ENCODE measurements at places on chromosomes 13 and 19. TPM values are rescaled to one million over a fixed set of nuclear protein-coding genes. Genes with fewer than 3 reads are reported as not detected.

PRTN3 gene
- total RNA-seq, result 1.5 TPM

TMEM255B gene
- 26.3 TPM for total RNA-seq

FGF9 gene
- not detected for total RNA-seq

COX7A1 gene
- total RNA-seq, result 0.33 TPM

RFXAP gene
- 2.9 TPM for total RNA-seq

DNA sequence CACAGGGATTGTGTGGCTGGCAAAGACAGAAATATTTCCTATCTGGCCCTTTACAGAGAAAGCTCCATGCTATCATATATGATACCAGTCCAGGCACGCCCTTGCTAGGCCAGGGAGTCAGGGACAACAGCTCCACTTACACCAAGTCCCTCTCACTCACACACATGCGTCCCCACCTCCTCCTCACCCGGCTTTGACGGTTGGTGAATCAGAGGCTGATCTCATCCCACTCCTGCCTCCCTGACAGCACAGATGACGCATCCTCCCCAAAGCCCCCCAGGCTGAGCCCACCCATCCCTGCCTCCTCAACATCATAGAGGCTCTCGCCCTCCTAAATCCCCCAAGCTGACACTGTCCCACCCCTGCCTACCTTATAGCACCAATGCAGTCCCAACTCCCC, 62.7 kb downstream of the F2RL3 start:
- no peak for DNase-seq

DNA sequence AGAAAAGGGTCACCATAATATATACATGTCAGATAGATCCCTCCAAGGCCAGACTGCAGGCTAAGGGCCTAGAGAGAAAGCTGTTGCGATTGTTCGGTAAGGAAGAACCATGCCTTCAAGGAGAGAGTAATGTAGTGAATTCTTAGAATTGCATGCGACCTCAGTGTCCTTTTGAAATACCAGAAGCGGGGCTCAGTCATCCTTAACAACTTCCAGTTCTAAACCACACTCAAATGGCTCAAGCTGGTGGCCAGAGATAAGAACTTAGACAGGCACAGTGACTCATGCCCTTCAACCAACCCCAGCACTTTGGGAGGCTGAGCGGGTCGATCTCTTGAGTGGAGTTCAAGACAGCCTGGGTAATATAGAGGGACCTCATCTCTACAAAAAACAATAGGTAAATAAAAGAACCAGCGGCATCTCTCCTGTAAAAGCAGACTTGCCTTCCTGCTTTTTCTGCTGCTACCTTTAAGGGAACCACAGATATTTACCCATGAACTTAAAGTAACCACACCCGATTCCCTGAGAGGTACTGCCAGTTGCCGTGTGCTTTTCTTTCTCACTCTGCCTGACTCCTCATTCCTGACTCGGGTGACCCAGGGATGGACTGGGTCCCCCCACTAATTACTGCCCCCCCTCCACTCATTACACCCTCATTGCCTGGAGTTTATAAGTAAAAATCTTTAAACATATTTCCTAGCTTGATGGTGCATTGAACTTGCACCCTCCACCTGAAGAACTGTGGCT, 15.4 kb upstream of the SIGLEC6 start:
- DNase-seq, result no peak

- DNase-seq, result no peak
Observed at GRCh38 chr19:39833160-39833463, 850 bp downstream of the DYRK1B start.

DNA sequence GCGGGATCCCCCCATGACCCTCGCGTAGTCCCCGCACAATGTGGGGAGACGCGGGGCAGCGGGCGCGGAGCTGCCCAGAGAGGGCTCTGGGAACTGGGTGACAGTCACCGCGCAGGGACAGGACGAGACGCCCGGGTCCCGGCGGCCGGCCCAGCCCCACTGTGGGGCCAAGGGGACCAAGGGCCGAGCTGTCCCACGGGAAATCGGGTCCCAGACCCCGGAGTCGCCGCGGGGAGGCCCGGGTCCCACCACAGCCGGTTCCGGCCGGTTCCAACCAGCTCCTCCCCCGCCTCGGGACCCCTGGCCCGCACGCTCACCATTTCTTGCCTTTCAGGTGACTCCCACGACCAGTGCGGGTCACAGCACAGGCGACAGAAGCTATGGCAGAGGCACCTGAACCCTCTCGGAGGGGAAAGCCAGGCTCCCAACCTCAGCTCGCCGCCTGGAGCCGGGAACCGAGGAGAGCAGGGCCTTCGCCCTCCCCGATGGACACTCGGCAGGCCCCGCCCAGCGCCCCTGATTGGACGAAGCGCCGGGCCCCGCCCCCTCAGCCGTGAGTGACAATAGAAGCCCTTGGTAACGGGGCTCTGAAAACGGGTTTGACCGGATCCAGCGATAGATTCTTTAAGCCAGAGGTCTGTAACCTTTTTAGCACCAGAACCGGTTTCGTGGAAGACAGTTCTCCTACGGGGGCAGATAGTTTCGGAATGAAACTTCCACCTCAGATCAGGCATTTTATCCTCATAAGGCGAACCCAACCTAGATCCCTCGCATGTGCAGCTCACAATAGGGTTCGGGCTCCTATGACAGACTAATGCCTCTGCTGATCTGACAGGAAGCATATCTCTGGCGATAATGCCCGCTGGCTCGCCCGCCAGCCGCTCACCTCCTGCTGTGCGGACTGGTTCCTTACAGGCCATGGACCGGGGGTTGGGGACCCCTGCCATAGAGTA, at the start of gene ZNF433:
Gene ZNF433 (minus strand): TSS at position 460 of the 953 bp plus-strand sequence. CDS start 140 bp downstream, at position 320.
- no peak for DNase-seq

DNA sequence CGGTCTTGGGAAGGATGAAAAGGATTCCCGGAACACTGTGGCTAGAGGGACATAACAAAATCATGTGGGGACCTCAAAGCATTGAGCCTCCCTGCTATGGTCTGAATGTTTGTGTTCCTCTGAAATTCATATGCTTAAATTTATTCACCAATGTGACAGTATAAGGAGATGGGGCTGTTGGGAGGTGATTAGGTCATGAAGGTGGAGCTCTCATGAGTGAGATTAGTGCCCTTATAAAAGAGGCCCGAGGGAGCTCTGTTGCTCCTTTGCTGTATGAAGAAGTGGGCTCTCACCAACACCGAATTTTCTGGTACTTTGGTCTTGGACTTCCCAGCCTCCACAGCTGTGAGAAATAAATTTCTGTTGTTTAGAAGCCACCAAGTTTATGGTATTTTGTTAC, 26.1 kb upstream of the DGKH start:
- no peak for DNase-seq

DNA sequence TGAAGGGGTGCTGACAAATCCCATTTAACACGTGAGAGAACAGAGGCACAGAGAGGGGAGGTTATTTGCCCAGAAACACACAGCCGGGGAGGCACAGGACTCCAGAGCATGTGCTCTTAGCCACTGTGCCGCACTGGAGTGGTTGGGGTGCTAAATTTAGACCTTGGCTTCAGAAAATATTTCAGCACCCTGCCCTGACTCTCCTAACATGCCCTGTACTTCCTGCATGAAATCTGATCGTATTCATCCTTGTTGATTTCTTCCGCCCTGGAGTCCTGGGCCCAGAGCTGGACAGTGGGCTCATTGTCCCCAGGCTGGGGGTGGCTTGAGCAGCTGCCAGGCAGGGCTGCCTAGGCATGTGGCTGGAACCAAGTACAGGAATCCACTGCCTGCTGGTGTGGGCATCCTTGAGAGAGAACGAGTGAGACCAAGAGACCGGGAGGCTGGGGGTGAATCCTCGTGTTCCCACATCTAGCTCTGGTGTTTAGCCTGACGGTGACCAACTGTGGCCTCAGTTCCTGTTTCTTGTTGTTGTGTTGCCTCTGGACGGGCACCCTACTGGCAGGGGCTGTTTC, 5.3 kb downstream of the SLC27A1 start:
- DNase-seq, result no peak

- DNase-seq, result no peak
Observed at GRCh38 chr19:38705197-38706019, 38.9 kb downstream of the CAPN12 start.

GRCh38 chr13:42525035-42525504, 48.9 kb upstream of the TNFSF11 start:
- DNase-seq, result no peak

DNA sequence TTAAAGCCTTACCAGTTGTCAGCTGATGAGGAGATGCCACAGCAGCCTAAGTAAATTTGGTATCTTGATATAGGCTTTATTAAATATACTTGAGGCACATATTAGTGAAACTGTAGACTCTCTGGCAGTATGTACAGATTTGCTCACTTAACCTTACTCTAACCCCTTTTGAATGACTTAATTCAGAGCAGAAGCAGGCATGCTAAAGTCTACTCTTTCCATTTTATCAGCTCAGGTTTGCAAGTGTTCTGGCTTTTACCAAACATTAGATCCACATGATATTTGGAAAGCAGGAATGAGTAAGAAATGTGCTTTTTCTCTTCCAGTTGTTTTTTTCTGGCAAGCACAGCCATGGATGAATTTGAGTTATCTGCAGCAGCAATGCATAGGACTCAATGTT, 541.0 kb upstream of the PCDH9 start:
- DNase-seq, result no peak

GRCh38 chr13:111961236-111961635, 105.7 kb upstream of the SOX1 start:
- no peak for DNase-seq

DNA sequence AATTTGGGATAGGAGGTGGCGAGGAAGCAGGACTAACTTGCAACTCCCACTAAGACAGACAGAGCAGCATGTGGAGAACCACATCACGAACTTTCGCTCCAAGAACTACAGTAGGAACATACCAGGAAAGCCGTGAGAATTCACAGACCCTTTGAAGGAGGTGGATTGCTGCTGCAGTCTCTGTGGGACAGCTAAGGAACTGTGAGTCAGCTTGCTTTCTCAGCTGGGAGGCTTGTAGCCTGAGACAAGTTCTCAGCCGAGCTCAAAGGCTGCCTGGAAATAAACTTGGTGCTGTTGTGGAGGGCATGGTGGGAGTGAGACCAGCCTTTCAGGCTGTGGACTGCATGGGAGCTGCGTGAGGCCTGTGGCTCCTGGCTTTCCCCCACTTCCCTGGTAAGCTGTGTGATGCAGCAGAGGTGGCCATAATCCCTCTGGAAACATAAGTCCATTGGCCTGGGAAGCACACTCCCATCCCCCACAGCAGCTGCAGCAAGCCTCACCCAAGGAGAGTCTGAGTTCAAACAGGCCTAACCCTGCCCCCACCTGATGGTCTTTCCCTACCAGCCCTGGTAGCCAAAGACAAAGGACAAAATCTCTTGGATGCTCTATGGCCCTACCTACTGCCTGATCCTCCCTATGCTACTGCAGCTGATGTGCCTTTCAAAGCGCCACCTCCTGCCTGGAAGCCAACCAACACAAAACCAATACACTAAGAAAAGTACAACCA, 441.1 kb upstream of the HTR2A start:
- DNase-seq, result no peak

GRCh38 chr19:38434549-38435051, 1.1 kb downstream of the RYR1 start:
- no peak for DNase-seq

GRCh38 chr19:4362101-4362828, 18.9 kb downstream of the MPND start:
- DNase-seq, result no peak

DNA sequence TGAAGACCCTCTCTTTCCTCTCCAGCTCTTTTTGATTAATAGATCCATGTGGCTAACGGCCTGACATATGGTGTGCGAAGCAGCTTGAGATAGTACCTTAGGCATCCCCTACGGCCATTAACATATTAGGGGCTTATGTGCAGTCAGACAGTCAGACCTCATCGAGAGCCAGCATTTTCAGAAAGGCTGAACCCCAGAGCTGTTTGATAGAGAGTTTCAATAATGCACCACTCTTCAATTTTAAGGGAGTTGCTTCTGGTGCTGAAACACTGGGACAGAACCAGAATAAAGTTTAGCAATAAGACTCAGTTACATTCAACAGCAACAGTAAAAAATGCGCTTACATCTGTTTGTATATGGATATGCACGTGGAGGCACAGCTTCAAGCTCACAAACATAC, 10.8 kb downstream of the POU4F1 start:
- DNase-seq, result no peak

GRCh38 chr13:20503088-20504083, 22.3 kb downstream of the CRYL1 start:
- DNase-seq, result no peak
